ENCODE measurements at places on chromosomes 4 and X.
A peak's percentile ranks its signal among the peaks of the same experiment; 100 is the strongest.

DNA sequence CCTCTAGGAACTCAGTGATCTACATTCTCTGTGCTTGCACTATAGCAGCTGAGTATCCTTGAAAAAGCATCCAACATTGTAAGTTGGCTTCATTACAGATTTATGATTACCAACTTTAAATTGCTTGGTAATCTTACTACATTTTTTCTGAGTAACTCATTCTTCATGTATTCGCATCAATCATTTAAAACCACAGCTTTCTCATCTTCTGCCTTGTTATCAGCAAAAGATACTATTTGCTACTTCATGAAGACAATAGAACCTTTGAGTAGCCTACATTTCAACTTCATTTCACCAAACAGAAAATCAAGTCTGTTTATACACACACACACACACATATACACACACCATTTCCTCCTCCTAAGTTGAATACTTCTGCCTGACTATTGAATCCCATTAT, 6.2 kb upstream of the DCAF8L2 start:
- DNase-seq: no peak

- DNase-seq: no peak
These were observed 129.2 kb upstream of the MAOA start for GRCh38 chrX:43526878-43527277.

DNA sequence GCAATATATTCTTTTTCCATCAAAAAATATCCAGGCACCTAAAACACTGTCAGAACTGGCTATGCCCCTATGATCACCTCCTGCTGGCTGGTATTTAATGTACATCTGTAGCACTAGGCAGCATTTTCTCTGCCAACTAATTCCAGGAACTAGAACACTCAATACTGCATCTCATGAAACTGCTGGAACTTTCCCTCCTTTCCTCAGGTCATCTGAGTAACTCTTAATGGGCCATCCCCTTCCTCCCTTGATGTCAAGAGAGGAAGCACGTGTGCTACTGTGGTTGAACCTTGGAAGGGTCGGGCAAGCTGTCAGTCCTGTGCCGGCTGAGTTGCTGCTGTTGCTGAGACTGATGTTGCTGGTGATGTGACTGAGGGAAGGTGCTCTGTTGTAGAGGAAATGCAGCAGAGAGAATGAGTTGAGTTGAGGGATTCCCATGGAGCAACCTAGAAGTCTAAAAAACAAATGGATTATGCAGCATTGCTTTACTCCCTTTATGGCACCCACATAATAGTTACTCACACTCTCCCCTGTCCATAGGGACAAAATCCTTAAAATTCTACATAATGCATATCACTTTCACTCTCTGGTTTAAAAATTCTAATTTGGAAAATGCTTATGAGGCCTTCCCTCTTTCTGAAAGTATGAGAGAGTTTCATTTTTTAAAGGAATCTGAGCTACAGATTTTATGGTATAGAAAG, 39.5 kb downstream of the TMEM165 start:
- peak; percentile 13 for DNase-seq

GRCh38 chr4:94365304-94365703, 22.7 kb upstream of the HPGDS start:
- no peak for DNase-seq

- no peak for DNase-seq
These were observed 143.4 kb downstream of the PTCHD1 start for GRCh38 chrX:23478056-23478455.

- DNase-seq: no peak
These were observed 621.0 kb downstream of the TECRL start for GRCh38 chr4:63788271-63788670.

GRCh38 chr4:17010426-17011087, 112.1 kb upstream of the LDB2 start:
- no peak for DNase-seq

GRCh38 chr4:83262682-83263081, 21.9 kb downstream of the COQ2 start:
- DNase-seq: no peak

DNA sequence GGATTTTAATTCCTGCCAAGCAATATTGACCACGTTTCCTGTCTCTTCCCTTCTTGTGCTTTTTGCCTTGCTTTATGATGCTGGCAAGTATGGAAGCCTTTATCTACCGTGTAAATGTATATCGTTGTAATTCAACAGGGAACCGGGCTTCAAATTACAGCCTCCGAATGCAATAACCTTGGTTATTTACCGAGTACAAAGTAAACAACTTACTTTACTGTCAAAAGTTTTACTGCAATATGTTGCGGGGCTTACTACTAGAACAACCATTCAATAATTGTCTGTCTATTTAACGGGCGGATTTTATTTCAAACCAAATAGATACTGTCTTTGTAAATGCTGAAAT, 73.1 kb downstream of the PALLD start:
- DNase-seq: no peak

DNA sequence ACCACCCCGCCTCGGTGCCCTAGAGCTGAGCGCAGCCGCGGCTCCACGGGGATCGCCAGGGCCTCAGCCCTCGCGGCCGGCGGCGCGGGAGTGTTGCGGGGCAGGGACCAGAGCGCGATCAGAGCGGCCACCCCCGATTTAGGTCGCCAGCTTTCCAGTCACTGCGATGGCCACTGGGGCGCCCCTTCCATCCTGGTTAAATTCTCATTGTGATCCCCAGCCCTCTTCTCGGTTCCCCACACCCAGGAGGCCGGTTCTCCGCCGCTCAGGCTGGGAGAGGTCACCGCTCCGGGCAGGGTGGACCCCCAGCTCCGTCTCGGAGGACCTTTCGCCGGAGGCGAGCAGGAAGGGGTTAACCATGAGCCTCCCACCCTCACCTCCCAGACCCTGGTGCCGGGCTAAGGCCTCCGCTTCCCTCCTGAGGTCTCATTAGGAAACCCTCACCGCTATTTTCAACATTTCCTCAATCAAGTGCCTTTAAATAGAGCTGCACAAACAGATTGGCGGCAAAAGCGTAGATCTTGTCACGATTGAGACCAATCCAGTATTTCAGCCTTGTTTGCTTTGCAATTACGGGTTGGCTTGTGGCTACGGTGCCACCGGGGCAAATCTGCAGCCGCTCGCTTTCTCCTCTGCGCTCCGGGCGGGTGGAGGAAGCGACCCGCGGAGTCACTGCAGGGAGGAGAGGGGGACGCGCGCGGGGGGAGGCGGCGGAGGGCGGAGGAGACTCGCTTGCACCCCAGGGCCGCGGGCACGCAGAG, 8.3 kb upstream of the HAND2 start:
- DNase-seq: peak; percentile 51

DNA sequence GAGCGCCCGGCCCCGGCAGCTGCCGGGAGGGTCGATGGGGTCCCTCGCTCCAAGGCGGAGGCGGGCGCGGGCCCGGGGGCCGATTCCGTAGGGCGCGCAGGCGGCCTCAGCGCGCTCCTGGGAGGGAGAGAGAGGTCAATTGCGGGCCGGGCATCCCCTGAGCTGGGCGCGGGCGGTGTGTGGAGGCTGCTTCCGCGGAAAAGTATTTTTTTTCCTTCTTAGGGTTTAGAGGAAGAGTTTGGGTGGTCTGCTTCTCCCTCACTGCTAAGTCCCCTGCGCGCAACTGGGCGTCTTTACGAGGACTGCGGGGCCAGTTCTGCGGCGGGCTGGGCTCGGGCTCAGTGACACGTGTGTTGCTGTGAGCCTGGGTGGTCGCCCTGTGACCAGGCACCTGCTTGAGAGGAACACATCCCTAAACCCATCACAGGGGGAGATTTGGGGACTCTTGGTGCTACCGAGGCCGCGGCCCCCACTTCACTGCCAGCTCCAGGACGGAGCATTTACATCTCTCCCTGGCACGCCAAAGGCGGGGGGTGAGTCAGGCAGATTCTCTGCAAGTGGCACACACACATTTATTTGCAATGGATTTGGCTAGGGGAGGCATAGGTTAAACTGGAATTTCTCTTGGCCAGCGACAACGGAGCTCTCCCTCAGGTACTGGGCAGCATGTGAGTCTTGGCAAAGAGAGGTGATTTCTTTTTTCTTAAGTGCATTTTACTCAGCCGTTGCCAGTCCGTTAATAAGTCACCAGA, 151.2 kb upstream of the SLC4A4 start:
- peak; percentile 60 for DNase-seq

DNA sequence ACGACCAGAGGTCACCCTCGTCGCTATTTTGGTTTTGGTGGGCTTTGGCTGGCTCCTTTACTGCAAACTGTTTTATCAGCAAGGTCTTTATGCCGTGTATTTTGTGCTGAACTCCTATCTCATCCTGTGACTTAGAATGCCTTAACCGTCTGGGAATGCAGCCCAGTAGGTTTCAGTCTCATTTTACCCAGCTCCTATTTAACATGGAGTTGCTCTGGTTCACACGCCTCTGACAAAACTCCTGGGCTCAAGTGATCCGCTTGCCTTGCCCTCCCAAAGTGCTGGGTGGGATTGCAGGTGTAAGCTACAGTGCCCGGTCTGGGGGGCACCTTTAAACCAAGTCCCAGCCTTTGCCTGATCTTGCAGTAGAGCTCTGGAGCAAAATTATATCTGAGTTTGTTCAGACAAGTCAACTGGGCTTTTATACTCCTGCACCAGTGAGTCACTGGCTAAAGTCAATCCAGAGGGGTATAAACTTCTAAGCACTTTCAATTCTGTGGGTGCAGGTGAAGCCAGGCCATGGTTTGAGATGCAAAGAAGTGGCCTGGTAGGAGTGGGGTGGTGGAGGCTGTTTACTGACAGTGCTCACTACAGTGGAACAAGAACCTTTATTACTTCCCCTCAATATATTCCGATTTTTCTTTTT, 50.2 kb downstream of the MGST2 start:
- DNase-seq: no peak
